ENCODE measurements at places on chromosomes 12 and 14.
A peak's percentile ranks its signal among the peaks of the same experiment; 100 is the strongest.

DNA sequence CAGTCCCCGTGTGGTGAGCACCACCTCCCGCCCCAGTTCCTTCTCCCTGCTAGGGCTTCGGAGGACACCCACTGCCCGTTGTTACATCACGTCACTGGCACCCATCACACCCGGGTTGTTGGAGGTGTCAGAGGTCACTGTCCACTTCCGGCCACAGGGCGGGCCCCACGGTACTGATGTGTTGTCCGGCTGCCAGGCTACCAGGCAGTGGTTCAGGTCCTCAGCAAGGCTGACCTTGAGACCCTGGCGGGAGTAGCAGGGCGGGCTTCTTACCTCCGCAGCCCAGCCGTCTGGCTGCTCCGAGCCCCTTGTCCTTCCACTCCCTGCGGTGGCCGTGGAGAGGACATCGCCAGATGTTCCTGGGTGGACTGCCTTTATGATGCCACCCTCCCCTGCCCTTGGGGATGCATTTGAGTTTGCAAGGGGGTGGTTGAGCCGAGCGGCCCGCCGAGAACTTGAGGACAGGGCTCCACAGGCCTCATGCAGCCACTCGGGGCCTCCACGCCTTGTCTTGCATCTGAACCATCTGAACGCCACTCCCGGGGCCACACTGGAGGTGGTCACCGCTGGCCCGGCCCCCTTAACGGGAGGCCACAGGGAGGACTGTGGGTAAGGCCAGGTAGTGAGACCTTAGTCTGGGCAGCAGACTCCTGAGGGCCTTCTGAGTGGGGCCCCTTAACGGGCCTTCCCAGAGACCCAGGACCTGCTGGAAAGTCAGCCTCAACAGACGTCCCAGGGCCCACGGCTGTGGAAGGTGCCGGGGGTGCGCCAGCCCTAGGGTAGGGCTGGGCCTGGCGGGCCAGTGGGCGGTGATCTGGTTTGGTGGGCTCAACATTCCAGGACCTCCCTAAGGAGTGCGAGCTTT lies 27.1 kb upstream of the PLD4 start:
- no peak for DNase-seq

DNA sequence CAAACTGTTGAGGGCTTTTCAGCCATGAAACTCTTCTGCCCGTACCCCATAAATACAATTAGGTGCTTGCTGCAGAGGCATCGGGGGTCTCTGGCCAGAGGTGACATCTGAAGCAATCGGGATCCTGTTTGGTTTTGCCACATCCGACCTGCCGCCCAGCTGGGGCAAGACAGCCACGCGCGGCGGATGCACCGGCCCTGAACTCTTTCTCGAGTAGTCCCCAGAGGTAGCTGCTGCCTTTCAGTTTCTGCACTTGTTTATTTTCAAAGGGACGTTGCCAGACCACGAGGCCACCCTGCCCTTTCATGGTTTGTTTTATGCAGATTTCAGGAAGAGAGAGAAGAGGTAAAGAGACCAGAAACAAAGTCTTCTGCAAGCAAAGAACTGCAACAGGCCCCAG lies 10.6 kb upstream of the MLXIP start:
- no peak for DNase-seq

- no peak for DNase-seq
Measured at GRCh38 chr12:132147423-132148367, 3.4 kb downstream of the NOC4L start.

GRCh38 chr12:97293541-97293940 lies 169.1 kb upstream of the RMST start:
- DNase-seq: no peak

DNA sequence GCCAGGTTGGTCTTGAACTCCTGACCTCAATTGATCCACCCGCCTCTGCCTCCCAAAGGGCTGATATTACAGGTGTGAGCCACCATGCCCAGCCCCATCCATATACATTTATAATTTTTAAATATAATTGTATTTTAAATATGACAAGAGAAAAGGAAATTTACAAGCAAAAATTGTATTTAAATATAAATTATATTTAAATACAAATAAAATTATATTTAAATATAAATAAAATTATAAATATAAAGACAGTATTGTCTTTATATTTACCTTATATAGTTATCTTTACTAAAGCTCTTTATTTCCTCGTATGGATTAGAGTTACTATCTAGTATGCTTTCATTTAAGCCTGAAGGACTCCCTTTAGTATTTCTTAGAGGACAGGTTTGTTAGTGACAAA lies 11.9 kb upstream of the ATF7 start:
- no peak for DNase-seq

DNA sequence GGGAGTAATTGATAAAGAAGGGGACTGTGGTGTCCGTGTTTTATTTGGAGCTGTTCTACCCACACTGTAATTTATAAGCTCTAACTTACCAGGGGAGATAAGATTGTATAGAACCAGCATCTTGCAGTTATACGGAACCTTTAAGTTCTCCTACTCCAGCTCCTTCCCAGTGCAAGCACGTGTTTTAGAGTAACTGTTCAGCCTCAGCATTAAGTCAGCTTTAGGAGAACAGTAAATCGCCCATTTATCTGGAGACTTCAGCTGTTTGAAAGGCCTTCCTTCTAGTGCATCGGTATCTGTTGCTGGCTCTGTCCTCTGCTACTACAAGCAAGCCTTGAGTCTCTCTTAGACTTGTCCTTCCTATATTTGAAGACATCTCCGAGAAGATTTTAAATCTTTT lies 95.6 kb downstream of the ETV6 start:
- no peak for DNase-seq

DNA sequence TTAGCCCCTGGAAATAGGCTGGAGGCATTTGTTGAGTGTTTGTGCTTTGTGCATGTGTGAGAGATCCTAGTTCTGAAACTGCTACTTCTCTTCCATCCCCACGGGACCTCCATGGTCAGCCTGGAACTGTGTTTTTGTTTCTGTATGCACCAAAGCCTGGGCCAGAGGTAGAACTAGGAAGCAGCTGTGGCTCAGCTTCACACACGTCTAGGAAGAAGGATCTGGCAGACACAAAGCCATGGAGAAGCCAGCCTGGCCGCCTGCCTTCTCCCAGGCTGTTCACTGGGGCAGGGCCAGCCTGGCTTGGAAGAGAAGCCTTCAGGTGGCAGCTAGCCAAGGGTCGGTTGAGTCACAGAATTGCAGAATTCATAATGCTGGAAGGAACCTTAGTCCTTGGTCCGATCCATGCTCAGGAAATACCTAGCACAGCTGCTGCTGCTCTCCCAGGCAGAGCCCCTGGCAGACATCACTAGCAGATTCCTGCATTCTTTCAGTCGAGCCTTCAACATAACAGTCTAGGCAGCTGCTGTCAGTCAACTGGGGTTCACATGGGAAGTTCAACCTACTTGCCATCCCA lies 27.0 kb downstream of the RIN3 start:
- peak; percentile 92 for DNase-seq

- DNase-seq: peak; percentile 23
Measured at GRCh38 chr12:10301103-10301502, 6.6 kb upstream of the KLRD1 start.
